Pancreas (tissue), 10 donors: ENCODE measurements at places on chromosomes 7 and 10.

DNA sequence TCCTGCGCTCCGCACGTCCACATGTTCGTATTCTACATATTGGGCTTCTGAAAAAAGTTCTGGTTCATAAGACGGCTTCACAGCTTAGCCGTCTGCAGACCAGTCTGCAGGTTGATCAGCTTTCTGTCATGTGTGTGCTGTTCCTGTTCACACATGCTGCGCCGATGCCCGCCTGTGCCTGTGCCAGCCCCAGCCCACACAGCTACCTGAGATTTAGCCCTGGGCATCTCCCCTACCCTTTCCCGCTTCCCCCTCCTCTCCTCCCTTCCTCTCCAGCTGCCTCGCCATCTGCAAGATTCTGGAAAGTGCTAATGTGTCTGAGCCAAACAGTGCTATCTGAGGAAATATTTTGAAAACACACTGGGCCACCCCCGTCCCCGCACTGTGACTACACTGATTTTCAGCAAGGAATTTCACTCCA, 7.1 kb downstream of the CHST3 start:
- no peak for DNase-seq

DNA sequence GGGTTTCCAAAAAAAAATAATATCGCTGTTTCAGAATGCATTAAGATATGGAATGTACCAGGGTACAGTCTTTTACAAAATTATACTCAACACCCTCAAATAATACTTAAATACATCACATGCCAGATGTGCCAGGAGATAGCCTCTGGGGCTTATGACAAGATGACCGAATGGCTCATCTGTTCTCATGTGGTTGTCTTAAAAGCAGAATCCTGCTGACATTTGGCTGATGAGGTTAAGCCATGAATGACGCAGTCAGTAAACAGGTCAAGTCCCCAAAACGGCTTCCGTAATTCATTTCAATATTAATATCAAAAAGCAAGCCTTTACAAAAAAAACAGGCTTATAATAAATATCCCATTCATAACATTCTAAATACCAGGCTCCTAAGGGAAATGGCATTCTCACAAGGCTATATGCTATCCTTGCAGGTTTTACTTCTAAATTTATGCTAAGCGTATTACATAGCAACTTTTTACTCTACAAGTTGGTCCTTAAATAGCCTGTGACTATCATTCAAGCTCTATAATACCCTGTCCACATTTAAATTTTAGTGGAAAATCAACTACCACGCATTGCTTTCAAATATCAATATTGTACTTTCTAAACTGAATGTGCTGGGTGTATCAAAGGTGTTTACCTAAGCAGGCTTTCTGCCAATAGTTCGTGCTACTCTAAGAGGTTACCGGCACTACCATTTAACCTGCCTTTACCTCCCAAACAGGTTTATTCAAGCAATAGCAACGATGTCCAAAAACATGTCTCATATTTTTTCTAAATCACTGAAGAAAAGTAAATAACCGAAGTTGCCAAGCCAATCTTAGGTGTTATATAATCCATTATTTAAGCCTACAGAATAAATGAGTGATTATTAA, 15.6 kb downstream of the SMURF1 start:
- DNase-seq: peak; percentile 44

DNA sequence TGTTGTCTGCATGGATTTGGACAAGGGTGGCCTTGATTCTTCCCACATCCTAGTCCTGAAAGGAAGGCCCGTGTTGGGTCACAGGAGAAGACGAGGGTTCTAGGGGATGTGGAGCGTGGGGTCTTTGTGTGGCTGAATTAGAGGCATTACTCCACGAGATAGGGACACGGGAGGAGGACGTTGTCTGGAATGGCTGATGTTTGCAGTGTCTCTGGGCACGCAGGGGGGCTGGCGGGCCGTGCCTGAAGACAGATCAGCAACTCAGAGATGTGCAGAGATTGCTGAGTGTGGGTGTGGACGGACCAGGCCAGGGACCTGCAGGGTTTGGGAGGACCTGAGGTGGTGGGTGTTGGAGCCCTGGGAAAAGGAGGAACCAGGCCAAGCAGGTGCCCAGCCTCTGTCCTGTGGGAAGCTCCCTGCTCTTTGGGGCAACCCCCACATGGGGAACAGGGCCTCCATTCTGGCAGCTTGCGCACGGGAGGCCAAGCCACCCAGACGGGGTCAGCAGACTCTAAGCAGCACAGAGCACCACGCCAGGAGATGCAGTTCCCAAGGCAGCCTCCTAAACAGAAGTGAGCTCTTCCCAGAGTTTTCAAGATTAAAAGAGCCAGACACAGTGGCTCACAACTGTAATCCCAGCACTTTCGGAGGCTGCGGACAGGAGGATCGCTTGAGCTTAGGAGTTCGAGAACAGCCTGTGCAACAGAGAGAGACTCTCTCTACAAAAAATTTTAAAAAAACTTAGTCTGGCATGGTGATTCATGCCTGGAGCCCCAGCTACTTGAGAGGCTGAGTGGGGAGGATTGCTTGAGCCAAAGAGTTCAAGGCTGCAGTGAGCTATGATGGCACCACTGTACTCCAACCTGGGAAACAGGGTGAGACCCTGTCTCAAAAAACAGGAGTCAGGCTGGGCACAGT, 71.0 kb upstream of the GTF2I start:
- no peak for DNase-seq

DNA sequence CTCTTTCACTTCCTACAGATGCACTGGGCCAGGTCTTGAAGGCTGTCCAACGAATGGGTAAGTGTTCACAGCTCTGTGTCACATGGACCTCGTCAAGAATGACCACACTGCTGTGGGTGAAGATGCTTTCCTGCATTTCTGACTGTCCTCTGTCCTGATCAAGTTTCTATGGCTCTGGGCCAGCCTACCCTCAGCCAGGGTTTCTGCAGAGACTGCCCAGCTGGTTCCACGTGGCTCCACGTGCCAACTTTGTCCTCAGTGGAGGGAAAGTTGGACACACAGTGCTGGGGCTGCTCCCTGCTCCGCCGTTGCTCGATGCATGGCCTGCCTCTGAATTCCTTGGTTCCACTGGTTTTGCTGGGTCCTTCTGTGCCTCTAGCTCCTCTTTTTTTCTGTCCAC, 152.3 kb downstream of the EGFR start:
- DNase-seq: no peak

- no peak for DNase-seq
Observed at GRCh38 chr10:110499796-110500514, 2.2 kb downstream of the DUSP5 start.

DNA sequence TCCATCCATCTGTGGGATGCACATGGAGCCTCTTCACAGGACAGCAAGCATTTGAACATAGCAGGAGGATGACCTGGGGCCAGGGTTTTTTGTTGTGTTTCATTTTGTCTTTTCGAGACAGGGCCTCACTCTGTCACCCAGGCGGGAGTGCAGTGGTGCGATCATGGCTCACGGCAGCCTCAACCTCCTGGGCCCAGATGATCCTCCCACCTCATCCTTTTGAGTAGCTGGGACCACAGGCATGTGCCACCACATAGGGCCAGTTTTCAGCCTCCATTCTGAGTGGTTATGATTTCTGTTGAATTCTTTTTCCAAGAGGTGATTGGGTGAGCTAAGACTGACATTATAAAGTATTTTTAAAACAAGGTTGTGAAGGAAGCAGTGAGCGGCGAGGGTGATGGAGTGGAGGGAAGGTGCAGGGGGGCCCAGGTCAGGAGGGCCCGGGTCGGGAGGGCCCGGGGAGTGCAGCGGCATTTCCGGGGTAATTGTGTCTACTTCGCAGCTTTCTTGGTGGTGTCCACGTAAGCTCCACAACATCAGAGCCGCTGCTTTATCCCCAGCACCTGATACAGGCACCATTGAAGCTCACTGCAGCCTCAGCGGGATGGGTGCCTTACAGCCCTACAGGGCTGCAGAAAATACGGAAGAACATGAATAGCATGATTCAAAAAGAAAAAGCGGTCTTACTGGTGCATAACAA, 12.0 kb upstream of the LARP4B start:
- no peak for DNase-seq

GRCh38 chr10:19652750-19653149, 163.5 kb upstream of the PLXDC2 start:
- DNase-seq: no peak

GRCh38 chr7:12993025-12993424, 305.6 kb downstream of the ARL4A start:
- no peak for DNase-seq

- no peak for DNase-seq
Observed at GRCh38 chr7:155058896-155059295, 11.2 kb upstream of the HTR5A start.

- DNase-seq: peak; percentile 55
Observed at GRCh38 chr10:15237351-15237750, 68.9 kb upstream of the NMT2 start.

- no peak for DNase-seq
Observed at GRCh38 chr10:51129946-51130544, 55.8 kb downstream of the PRKG1 start.

DNA sequence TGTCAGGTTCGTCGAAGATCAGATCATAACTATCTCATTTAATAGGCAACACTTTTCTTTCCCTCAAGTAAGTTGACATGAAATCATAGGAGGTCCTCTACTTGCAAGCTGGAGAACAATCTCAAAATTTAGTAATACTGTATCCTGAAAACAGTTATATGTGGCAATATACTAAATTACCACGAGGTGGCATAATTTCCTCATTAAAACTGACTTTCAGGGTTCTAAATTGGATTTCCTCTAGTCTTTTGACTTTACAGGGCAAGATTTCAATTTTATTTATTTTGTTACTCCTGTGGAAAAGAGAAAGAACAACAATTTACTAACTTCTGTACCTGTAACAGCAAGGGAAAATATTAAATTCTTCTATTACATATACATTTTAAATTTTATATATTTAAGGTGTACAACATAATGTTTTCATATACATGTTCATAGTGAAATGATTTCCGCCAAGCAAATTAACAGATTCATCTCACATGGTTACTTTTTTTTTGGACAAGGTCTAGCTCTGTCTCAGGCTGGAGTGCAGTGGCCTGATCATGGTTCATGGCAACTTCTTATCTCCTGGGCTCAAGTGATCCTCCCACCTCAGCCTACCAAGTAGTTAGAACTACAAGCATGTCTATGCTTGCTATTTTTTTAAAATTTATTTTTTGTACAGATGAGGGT, 53.4 kb upstream of the CYP2C18 start:
- DNase-seq: no peak

DNA sequence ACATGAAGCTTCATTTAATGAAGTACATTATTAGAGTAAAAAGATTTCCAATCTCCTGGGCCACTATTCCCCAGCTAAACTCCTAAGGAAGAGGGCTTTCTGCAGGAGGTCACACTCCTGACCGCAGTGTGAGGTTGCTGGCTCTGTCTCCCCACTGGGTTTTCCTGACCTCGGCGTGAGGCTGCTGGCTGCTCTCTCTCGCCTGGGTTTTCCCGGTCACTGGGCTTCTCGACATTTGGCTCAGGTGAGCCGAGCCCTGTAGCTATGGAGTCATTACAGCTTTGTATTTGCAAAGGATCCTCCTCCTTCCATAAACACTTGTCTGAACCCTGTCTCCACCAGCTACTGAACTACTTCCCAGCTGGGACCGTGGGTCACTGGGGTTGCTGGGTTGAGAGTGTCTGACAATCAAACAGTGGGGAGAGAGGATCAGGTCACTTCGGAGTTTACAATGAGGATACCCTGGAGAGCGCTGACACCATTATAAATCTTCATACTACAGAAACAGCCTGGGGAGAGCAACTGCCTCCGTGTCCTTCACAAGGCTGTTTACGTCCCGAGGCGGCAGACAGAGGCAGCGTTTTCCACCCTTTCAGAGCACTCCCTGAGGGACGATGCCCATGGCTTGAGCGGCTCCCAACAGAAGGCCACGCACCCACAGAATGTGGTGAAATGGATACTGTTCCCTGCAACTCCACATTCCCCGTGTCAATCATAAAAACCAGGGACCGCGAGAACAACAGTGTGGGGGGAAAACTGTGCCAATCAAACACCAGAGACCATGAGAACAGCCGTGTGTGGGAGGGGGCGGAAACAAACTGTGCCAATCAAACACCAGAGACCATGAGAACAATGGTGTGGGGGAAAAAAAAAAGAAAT, 226.2 kb downstream of the ZMYND11 start:
- peak; percentile 25 for DNase-seq

DNA sequence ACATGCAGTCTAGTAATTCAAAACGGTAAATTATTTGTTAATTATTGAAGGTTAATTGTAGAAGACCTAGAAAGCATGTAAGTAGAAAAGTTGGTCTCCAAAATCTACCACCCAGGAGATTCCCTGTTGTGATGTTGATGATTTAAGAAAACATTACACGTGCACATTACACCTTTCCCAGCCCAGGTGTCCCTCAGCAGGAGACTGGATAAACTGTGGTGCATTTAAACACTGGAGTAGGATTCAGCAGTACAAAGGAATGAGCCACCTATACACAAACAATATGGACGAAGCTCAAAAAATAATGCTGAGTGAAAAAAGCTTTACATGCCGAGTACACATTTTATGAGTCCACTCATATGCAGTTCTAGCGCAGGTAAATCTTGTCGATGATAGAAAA, 109.0 kb upstream of the STARD3NL start:
- DNase-seq: no peak

DNA sequence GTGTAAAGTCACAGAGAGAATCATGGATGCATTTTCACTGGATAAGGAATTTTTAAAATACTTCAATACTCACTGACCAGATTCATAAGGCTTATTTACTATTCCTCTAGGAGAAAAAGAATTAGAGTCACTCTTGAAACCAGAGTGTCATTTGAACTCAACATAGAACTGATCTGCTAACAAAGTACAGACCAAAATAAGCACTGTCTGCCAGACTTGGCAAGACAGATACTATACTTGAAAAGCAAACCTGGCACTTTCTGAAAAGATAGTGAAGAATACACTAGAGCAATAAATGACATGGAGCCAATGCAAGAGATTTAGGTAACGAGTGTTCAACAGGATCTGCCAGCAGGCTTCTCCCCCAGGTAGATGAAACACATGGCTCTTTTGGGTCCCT, 215.3 kb downstream of the CHCHD3 start:
- DNase-seq: no peak

DNA sequence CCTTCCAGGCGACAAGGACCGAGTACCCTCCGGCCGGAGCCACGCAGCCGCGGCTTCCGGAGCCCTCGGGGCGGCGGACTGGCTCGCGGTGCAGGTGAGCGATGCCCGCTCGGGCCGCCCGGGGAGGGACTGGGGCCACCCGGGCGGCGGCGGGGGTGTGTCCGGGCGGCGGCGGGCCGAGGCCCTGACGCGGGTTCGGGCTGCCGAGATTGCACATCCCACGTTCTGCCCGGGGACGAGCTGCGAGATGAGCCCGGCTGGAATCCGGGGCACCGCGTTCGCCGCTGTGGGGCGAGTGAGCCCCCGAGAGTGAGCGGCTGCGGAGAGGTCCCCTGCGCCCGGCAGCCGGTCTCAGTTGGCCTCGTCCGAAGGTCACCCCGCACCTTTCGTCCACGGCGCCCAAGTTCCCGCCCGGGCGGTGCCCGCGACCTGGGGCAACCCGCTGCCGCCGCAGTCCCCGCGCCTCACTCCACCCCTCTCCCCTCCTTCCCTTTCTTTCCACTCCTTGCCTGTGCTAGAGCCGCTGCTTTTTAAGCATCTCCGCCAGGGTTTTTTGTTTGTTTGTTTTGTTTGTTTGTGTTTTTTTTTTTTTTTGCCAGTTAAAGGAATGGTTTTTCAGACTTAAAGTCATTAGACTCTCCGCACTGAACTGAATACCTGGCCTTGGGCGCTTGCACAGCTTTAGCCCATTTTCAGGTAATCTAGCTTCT, 515 bp downstream of the RALA start:
- DNase-seq: peak; percentile 73
